Progenitor cell of endocrine pancreas (in vitro differentiated cells): ENCODE measurements at places on chromosomes 1 and 21. TPM values are rescaled to one million over a fixed set of nuclear protein-coding genes. Genes with fewer than 3 reads are reported as not detected.

Gene MAP3K21
- total RNA-seq: 13.1 and 13.9 TPM in 2 replicates

Gene PRR9
- not detected in 2 replicates for total RNA-seq

Gene NIT1
- 58.6 and 59.0 TPM in 2 replicates for total RNA-seq

Gene GJA5
- not detected in 2 replicates for total RNA-seq

Gene CD53
- not detected in 2 replicates for total RNA-seq

Gene DIO1
- total RNA-seq: 1.1 and 1.3 TPM in 2 replicates

Gene GBP5
- total RNA-seq: not detected in 2 replicates

Gene TMEM81
- 4.8 and 5.1 TPM in 2 replicates for total RNA-seq

Gene TDRD10
- total RNA-seq: not detected in 2 replicates

Gene LCE2A
- total RNA-seq: not detected in 2 replicates

Gene TLCD4
- total RNA-seq: 33.8 and 34.2 TPM in 2 replicates

Gene APCS
- total RNA-seq: not detected in 2 replicates

Gene HSD11B1
- not detected in 2 replicates for total RNA-seq

Gene SH2D5
- total RNA-seq: 0.53 and 1.2 TPM in 2 replicates

Gene C4BPA
- not detected in 2 replicates for total RNA-seq

Gene PPP1R15B
- 42.6 and 43.3 TPM in 2 replicates for total RNA-seq

Gene SEMA6C
- total RNA-seq: 31.5 and 34.0 TPM in 2 replicates

Gene LZIC
- 32.9 and 37.0 TPM in 2 replicates for total RNA-seq

Gene RRAGC
- total RNA-seq: 19.7 and 20.8 TPM in 2 replicates

Gene SLC1A7
- not detected in 2 replicates for total RNA-seq

Gene KISS1
- not detected in 2 replicates for total RNA-seq

Gene LYPLA2
- total RNA-seq: 109 and 115 TPM in 2 replicates

Gene ACADM
- 60.1 and 61.2 TPM in 2 replicates for total RNA-seq

Gene GNAT2
- 0.57 TPM in 1 of 2 replicates, not detected in the other for total RNA-seq

Gene LRRC71
- total RNA-seq: not detected in 2 replicates

Gene OXCT2
- 0.38 TPM in 1 of 2 replicates, not detected in the other for total RNA-seq

Gene DYNLT5
- 0.60 TPM in 1 of 2 replicates, not detected in the other for total RNA-seq

Gene CA6
- not detected in 2 replicates for total RNA-seq

Gene KCNA3
- total RNA-seq: 0.72 and 0.75 TPM in 2 replicates

Gene FCGR3B
- total RNA-seq: not detected in 2 replicates

Gene TRIM67
- total RNA-seq: 0.05 and 0.09 TPM in 2 replicates

Gene NOTCH2
- total RNA-seq: 107 and 112 TPM in 2 replicates

Gene BGLAP
- 4.8 and 5.8 TPM in 2 replicates for total RNA-seq

Gene HES3
- total RNA-seq: not detected in 2 replicates

Gene ZFYVE9
- 40.0 and 40.3 TPM in 2 replicates for total RNA-seq

Gene MTFR1L
- total RNA-seq: 55.0 and 58.8 TPM in 2 replicates

Gene GCSAML
- total RNA-seq: not detected in 2 replicates

Gene XPR1
- 62.6 and 68.7 TPM in 2 replicates for total RNA-seq

Gene TLR5
- total RNA-seq: 3.2 and 3.9 TPM in 2 replicates

Gene KPRP
- not detected in 2 replicates for total RNA-seq

Gene IL22RA1
- total RNA-seq: 0.13 and 0.26 TPM in 2 replicates
